AG09309 (cell line): ENCODE measurements at places on chromosomes 7 and 10.

- DNase-seq: no peak
These were observed 22.3 kb upstream of the TSPAN33 start for GRCh38 chr7:129122078-129122750.

DNA sequence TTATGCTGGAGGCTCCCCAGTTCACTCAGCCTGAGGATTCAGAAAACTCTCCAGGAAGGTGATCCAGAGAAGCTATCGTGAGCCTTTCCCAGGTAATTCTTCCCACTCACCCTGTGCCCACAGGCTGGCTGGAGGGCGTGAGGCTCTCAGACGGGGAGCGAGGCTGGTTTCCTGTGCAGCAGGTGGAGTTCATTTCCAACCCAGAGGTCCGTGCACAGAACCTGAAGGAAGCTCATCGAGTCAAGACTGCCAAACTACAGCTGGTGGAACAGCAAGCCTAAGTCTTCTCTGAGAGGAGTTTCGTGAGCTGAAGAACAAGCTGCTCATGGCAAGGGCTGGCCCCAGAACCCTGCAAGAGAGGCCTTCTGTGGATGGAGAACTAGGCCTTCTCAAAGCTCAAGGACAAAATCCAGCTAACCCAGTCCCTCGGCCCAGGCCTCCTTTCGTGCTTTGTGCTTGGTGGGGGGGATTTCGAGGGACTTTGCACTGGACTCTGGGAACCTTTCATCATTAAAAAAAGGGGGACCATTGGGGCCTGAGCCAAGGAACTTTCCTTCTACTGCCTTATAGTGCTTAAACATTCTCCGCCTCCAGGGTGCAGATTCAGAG lies 23.6 kb downstream of the NOBOX start:
- DNase-seq: no peak

GRCh38 chr7:35969066-35969465 lies 168.2 kb downstream of the SEPTIN7 start:
- DNase-seq: no peak

- no peak for DNase-seq
These were observed 171.9 kb downstream of the FGFR2 start for GRCh38 chr10:121426307-121426706.

DNA sequence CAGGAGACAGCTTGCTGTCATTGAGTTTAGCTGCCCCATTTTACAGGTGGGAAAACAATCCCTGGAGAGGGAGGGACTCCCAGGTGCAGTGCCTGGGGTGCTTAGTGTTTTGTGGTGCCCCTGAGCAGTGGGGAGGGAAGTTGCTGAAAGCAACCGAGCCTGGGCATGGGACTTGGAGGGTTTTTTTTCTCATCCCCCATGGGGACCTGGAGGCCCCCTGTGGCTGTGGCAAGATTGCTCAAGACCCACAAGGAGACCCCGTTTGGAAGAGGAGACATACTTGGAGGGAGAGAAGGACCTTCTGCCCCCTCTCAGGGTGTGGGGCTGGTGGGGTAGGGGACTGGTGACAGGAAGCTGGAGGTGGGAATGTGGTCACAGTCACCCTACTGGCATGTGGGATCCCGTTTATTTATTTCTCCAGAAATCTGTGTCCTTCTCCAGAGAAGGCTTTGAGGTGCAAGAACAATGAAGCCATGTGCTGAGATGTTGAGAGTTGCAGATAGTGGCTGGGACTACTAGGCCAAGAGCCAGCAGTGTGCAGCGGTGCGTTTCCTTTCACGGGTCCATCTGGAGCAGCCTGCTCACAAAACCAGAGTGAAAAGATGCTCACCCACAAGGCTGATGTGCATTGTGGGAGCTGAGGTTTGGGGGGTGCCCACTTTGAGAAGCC lies 21.5 kb downstream of the ZMIZ1 start:
- no peak for DNase-seq

GRCh38 chr7:79531905-79532664 lies 78.6 kb upstream of the MAGI2 start:
- no peak for DNase-seq

DNA sequence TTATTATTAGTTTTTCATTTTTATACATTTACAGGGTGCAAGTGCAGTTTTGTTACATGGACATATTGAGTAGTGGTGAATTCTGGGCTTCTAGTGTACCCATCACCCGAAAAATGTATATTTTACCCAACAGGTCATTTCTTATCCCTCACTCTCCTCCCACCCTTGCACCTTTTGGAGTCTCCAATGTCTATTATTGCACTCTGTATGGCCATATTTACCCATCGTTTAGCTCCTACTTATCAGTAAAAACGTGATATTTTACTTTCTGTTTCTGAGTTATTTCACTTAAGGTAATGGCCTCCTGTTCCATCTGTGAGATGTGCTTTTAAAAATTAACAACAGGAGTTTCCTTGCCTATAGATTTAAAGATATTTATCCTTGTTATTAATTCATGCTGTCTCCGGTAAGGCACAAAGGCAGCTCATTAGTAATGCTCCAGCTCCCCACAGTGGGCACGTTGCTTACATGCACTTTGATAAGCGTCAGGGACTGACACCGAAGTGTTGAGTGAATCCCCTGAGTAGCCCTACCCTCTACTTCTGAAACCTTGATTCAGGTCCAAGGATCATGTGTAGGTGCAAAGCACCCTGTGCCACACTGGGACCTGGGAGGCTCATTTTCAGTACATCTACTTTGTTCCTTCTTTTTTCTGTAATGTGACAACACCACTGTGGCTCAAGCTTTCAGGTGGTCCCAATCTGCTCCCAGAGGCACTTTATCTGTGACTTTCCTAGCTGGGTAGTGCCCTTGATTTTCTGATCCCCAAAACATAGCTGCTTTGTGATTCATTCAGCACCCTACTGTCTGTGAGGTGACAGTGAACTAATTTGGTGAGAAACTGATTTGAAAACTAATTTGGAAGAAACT lies 27.3 kb downstream of the HYAL4 start:
- DNase-seq: peak; percentile 1

DNA sequence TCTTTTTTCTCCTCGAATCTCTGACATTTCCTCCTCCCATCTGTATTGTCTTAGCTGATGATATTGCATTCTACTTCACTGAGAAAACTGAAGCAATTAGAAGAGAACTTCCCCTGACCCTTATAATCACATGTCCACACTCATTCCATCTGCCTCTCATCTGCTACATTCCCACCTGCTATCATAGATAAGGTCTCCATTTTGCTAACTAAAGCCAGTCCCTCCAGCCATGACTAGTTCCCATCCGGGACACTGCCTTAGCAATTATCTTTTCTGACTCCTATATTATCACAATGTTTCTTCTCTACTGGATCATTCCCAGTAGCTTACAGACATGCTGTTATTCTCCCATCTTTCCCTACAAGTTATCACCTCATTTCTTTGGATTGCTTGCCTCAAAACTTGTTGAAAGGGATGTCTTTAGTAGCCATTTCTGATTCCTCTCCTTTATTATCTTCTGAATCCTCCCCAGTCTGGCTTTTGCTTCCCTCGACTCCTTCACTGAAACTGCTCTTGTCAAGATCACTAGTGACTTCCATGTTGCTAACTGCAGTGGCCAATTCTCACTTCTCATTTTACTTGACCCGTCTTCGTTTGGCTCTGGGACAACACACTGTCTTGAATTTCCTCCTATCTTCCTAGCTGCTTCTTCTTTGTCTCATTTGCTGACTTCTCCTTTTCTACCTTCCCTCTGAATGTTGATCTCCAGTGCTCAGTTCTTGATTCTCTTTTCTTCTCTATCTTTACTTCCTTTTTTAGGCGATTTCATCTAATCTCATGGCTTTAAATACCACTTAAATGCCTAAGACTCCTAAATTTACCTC lies 35.9 kb downstream of the FZD1 start:
- no peak for DNase-seq

- no peak for DNase-seq
These were observed 700 bp downstream of the SMC3 start for GRCh38 chr10:110568055-110568735.

DNA sequence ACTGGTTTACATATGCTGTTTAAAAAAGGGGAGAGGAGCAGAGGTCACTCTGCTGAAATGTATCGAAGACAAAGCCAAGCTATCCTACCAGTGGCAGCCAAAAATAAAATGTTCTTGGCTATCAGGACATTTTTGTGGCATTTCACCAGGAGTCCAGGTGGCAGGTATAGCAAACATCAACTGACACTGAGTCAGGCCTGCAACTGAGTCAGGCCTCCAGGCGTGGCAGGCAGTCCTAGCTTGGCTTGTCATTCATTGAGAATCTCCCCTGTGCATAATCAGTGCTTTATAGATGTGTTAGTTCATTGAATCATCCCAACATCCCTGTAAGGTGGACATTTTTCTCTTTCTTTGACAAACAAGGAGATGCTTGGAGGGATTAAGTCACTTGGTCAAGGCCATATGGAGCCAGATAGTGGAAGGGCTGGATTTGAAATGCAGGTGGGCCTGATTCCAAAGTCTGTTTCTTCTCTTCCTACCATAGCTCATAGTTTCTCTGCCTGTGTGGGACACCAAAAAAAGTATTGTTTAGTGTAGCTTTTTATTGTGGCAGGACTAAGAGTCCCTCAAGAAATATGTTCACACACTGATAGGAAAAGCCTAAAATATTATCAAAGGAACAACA lies 4.3 kb downstream of the DYNC1I1 start:
- DNase-seq: no peak

DNA sequence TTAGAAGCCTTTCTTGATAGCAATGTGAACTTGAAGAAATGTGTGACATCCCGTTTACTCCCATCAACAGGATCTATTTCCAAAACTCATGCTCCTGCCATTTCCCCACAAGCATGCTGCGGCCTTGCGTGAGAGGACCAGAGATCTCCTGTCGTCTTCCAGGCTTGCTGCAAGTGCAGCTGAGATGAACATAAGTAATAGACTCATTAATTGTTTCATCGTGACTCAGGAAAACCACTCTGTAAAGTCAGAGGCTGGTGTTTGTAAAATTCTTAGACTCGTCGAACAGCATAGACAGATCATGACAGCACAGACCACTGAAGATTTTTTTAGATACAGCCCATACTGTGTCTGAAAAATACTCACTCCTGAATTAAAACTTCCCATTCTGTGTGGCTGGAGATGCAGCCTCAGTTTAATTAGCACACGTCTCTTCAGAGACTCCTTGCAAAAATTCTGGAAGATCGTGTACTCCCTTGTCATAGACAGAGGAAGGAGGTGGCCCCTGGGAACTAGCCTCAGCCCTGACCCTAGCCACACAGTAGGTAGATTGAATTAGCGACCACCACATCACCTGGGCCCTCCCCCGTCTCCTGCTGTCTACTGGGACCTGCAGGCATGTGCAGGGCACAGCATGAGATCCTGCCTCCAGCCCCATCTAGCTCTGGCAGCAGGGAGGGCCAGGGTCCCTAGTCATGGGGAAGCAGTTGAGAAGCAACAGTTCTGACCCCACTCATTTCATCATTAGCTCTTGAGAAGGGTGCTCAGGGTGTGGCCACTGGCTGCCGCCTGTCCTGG lies 226.0 kb downstream of the CELF2 start:
- peak; percentile 42 for DNase-seq

GRCh38 chr10:80509403-80510161 lies 28.1 kb upstream of the SH2D4B start:
- no peak for DNase-seq

- no peak for DNase-seq
These were observed 267.4 kb downstream of the RNLS start for GRCh38 chr10:88315755-88316154.

- DNase-seq: peak; percentile 20
These were observed 97.1 kb downstream of the RGS10 start for GRCh38 chr10:119445311-119445934.

DNA sequence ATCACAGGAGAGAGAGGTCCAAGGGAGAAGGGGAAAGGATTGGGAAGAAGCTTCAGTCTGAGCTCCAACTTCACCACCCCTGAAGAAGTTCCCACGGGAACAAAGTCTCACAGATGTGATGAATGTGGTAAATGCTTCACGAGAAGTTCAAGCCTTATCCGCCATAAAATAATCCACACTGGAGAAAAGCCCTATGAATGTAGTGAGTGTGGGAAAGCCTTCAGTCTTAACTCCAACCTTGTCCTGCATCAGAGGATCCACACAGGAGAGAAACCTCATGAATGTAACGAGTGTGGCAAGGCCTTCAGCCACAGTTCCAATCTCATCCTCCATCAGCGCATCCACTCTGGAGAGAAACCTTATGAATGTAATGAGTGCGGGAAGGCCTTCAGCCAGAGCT lies 16.0 kb upstream of the ZSCAN21 start:
- no peak for DNase-seq

- DNase-seq: no peak
These were observed 1.5 kb upstream of the KCTD7 start for GRCh38 chr7:66627151-66627681.

DNA sequence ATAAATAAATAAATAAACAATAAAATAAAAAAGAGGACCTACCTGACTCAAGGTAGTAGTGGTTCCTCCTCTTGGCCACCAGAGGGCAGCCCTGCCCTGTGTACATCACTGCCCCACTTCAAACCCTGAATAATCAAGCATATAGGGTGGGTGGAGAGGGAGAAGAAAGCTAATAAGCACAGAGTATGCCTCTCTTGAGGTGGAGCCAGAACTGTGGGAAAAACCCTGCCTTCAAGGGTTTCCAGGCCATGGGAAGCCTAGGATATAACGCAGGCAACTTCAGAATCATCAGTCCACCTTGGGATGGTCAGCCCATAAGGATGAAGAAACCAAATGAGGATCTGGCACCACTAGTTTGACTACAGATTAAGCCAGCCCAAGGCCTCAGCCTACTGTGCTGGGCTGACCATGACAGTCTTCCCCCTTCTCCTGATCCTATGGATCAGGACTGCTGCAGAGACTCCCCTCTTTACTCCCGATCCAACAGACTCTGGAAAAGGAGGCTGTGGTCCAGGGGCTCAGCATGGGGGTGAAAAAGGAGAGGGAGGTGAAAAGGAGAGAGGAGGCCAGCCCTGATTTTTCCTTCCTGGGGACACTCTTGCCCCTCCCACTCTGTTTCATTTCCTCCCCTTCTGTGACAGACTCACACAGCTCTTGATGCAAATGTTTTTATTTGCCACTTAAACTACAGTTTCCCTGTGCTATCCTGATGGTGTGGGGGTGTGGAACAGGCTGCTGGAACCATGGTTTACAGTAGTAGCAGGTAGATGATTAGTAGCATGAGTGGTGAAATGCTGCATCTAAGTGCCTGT lies 10.1 kb downstream of the AVPI1 start:
- DNase-seq: no peak

DNA sequence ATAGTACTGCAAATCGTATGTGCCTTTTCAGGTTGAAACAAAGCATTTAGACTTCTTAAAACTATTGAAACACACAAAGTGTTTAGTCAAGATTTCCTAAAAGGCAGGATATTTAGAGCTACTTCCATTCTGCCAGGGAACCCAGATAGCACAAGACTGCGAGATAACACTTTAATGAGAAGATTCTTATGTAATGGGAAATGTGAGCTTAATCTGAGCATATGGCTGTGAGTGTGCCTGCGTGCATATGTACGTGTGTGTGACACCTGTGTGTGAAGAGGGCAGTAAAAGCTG lies 14.3 kb upstream of the JCAD start:
- DNase-seq: no peak

- DNase-seq: no peak
These were observed 9.7 kb upstream of the RASSF4 start for GRCh38 chr10:44949915-44950314.
